ENCODE measurements at places on chromosomes 1 and 21.

GRCh38 chr1:153119491-153119971 lies 6.2 kb upstream of the SPRR2F start:
- no peak for DNase-seq

DNA sequence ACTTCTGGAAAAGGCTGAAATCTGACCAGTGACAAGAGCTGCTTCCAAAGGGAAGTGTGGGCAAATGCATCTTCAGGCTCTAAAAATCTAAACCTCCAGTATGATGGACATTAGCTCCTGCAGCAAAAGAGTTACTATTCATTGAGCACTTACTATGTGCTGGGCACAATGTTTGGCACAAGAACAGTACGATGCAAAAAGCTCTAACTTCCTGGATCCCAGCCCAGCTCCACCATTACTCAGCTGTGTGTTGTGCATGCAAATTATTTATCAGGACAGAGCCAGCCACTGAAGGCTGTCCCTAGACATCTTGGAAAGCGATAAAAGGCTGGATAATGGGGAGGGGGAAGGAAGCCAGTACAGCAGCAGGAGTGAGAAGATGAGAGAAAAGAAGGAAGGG lies 143.5 kb downstream of the ELAVL4 start:
- DNase-seq = no peak

DNA sequence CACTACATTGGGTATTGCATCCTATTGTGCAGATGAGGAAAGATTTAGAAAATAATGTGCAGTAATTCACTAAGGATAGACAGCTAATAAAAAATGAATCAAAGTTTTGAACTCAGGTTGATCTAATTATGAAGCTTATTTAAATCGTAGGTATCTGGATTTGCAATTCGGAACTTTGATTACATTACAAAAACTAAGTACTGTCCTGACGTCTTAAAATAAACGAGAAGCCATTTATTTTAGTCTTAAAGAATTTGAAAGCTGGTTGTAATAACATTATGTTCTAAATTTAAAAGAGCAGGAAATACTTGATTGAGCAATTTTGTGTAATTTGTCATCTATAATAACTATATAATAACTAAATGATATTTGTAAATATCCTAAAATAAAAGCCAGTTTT lies 235.9 kb downstream of the TPR start:
- DNase-seq = no peak

DNA sequence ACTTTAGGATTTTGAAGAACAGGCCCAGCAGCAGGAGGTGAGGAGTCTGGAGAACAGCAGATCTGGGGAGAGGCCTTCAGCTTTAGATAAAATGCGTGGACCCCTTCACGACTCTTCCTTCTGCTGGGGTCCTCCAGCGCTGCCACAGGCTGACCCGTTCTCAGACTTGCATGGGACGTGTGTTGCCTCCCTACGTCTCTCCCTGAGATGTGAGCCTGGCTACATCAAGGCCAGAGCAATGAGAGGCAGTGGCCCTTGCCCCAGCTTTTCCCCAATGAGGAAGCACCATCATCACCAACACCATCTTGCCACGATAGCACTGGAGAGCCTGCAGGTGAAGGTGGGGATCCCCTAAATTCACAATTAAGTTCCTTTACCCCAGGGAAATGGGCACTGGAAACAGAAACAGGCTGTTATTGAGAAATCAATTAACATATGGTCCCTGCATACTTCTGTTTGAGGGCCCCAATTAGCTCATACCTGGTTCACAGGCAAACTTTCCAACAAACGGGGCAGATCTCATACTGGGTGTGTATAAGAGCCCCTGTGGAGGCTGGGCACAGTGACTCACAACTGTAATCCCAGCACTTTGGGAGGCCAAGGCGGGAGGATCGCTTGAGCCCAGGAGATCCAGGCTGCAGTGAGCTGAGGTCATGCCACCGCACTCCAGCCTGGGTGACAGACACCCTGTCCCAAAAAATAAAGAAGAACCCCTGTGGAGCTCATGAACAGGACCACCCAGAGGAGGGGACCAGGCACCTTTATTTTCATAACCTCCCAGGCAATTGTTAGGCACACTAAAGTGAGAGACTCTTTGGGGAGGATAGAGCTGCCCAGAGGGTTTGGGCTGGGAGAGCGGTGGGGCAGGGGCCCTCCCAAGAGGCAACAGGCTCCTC lies 12.1 kb upstream of the ADAMTSL4 start:
- no peak for DNase-seq

DNA sequence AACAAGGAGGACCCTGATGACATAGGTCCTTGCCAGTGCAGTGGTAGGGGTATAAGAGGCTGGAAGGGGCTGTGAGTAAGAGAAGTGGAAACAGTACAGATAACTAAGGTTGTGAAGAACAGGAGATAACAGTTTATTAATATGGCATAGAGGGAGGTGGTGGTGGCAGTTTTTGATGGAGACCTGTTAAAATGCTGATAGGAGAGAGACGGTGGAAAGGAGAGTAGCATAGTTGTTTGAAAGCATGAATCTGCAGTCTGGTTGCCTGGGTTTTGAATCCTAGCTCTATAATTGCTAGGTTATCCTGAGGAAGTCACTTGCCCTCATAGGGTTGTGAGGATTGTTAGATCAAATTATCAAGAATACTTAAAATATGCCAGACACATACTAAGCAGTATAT lies 19.4 kb downstream of the LRRC41 start:
- no peak for DNase-seq

DNA sequence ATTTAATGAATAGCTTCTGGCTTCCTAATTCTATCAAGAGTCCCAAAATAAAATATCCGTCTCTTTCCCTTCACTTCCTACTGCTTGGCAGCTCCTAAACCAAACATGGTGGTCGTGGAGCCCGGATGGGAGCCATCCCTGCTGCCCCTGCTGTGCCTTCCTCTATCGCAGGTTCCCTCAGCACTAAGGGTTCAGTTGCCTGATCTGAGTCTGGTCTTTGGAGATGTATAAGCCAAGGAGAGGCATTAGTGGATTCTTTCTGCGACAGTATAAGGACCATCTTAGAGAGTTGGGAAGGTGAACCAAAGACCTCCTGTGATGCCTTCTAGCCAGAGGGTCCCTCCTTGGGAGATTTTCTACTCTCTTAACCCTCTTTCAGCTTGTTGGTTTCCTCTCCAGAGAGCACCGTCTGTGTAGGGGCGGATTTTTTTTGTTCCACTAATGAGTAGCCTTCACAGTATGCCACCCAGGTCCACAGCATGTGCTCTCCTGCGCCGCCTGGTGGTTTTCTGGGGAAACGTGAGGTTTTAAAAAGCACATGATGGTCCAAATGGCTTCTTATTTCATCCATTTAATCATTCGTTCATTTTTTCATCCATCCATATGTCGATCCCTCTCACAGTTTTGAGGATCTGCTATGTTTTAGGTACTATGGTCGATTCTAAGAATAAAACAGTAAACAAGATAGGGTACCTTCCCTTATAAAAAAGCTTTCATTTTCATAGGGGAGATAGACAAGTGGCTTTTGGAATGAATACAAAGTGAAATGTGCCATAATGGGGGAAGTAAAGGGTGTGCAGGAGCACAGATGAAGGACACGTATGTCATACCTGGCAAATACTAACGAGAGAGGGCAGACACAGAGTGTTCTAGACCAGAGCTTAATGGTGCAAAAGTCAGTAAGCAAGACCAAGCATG lies 71.0 kb downstream of the NFASC start:
- DNase-seq = peak; percentile 46

- no peak for DNase-seq
These were observed 58.3 kb upstream of the FASLG start for GRCh38 chr1:172600615-172601014.

- no peak for DNase-seq
These were observed 296.0 kb downstream of the HHAT start for GRCh38 chr1:210624722-210625121.

All from SHP77 (cell line).